ENCODE measurements at places on chromosomes 5 and 9. TPM values are rescaled to one million over a fixed set of nuclear protein-coding genes. Genes with fewer than 3 reads are reported as not detected.

Gene IL3
- polyA plus RNA-seq = not detected

Gene ARID3C
- polyA plus RNA-seq = 0.20 TPM

Gene PLPP1
- 78.4 TPM for polyA plus RNA-seq

Gene CLTA
- polyA plus RNA-seq = 257 TPM

Gene KCNIP1
- 10.8 TPM for polyA plus RNA-seq

Gene ELOVL7
- 20.3 TPM for polyA plus RNA-seq

Gene PTBP3
- 107 TPM for polyA plus RNA-seq

Gene SAXO1
- 0.20 TPM for polyA plus RNA-seq

Gene PPP2R2B
- 11.5 TPM for polyA plus RNA-seq

Gene PLAC8L1
- polyA plus RNA-seq = 2.4 TPM

- no peak for DNase-seq
Observed at GRCh38 chr9:130466537-130467217, 21.9 kb downstream of the ASS1 start.

DNA sequence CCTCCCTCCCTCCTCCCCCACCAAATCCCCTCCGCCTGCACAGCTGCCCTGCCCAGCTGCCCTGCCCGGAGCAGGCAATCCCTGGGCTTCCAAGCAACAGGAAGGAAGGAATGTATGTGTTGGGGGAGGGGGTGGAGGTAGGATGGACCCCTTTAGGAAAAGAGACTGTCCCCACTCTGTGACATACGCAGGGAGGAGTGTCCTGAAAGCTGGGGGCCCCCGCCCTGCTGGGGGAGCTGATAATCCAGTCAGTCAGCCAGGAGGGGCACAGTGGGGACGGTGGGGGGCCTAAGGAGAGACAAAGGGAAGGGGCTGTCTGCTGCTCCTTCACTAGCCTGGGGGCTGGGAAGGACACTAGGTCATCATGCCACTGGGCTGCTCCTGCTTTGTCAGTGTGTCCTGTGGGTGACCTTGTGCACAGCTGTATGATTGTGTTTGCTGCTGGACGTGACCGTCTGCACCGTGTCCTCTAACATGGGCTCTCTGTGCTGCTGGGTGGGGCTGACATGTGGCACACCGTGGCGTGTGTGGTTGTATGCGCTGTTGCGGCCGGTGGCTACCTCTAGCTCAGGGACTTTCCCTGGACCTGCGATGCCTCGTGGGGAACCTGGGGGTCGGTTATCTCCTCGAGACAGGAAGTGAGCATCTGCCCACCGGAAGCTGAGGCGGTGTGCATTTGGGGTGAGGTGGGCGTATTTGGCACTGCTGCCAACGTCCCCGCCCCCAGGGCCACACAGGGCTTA, 3.0 kb downstream of the N4BP3 start:
- DNase-seq = no peak

GRCh38 chr9:99108131-99108530, 3.2 kb downstream of the TGFBR1 start:
- no peak for DNase-seq

DNA sequence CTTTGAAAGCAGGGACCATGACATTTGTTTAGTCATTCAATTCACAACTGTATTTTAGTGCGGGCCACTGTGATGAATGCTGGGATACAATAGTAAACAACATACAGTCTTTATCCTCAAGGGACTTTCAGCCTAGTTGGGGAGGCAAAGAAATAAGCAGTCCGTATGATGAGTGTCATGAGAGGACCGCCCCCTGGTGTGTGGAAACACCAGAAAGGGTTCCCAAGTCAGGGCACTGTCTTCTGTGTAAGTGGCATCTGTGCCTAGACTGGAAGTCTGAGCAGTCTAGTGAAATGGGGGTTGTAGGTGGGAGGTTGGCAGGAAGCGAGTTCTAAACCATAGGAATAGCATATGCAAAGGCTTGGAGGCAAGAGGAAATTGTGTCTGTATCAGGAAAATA, 6.8 kb downstream of the C9orf43 start:
- no peak for DNase-seq

- no peak for DNase-seq
Observed at GRCh38 chr9:111016016-111016415, 22.3 kb downstream of the LPAR1 start.

DNA sequence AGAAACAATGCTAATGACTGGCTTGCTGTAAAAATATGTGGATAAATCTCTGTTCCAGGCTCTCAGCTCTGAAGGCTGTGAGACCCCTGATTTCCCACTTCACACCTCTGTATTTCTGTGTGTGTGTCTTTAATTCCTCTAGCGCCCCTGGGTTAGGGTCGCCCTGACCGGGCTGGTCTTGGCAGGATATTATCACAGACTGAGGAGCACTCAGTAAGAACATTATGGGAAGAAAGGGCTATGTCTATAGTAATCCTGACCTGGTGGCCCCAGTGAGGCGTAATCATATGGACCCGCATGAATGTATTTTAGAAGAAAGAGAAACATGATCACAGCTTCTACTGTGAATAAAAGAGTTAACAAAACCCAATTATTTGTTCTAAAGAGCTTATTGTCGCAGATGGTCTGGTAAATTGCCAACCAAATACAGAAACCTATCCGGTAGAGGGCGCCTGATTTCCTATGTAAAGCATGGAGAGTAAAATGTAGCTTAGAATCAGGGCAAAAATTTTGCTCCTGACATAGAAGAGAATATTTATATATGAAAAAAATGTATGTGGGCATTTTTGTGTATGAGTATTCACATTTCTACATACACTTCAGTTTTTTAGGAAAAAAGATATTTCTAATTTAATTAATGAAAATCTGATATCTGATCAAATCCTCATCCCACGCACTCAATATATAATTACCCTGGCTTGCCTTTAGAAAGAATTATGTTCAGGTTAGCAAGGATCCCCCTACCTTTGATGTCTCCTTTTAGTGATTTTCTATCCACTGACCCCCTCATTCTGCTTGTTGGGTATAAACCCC, 5.8 kb upstream of the IFNA1 start:
- no peak for DNase-seq

DNA sequence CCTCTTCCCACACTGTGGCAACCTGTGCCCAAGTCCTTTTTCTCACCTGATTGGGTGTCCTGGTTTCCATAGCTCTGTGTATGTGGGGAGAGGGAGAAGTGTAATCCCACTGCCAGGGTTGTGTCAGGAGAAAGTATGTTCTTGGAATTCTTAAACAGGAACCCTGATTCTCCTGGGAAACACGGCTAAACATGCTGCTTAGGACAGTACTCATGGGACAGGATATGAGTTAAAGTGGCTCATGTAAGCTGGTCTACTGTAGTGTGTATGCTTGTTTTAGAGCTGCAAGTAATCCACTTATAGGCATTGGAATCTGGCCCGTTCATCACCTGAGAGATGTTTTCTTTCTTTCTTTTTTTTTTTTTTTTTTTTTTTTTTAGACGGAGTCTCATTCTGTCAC, 23.9 kb downstream of the ARHGEF28 start:
- no peak for DNase-seq

All from left kidney (tissue), 8 donors.